GM04504 (cell line): ENCODE measurements at places on chromosomes 11 and 22.

DNA sequence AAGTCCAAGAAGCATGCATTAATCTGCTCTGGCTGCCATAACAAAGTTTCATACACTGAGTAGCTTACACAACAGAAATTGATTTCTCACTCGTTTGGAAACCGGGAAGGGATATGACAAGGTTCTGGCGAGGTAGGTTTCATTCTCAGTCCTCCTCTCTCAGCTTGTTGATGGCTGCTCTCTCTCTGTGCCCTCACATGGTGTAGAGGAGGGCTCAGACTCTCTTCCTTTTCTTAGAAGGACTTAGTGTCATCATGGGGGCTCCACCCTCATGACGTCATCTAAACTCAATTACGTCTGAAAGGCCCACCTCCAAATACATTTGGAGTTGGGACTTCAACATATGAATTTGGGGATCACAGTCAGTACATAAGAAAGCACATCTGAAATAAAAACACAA, 18.6 kb downstream of the GLYATL1 start:
- no peak for DNase-seq

DNA sequence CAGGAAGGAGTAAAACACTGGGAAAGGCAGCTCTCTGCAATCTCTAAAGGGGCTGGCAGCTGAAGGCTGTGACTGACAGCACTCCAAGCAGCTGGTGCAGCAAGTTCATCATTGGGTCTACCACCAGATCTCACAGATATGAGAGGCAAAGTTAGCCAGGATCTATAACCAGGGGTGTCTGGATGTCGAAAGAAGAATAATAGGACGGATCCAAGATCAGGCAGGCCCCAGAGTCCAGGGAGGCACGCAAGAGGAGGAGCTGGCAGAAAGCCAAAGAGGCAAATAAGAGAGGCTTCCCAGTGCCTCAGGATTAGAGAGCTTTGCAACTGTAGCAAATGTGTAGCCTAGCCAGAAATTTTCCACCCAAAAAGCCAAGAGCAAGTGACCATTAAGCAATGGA, 77.1 kb downstream of the RBMXL2 start:
- no peak for DNase-seq

DNA sequence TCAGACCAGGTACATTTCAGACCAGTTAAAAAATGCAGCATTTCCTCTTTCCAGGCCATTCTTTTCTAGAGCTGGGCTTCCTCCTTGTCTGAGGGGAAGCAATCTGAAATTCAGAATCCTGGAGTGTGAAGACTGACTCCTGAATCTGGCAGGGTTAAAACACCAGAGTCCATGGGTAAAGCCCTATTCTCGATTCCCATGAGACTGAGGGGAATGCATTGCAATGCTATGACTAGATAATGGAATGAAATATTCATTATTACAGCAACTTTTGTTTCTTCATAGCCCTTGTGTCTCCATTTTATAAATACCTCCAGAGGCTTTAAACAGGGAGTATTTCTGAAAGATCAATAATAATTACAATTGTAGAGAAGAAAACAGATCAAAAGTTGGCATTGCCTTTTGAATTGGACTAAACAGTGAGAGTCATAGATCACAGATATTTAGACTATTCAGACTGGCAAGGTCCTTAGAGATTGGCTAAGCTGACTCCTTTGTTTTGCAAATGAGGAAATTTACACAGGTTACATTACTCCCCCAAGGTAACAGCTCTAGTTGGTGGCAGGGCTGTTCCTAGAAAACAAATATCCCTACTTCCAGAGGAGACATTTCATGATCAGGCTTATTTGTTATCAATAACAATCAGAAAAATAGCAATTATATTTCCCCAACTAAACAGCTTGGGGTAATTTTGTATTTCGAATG, 632.6 kb upstream of the KIRREL3 start:
- DNase-seq: no peak

- no peak for DNase-seq
Observed at GRCh38 chr11:20353829-20354434, 9.6 kb upstream of the HTATIP2 start.

DNA sequence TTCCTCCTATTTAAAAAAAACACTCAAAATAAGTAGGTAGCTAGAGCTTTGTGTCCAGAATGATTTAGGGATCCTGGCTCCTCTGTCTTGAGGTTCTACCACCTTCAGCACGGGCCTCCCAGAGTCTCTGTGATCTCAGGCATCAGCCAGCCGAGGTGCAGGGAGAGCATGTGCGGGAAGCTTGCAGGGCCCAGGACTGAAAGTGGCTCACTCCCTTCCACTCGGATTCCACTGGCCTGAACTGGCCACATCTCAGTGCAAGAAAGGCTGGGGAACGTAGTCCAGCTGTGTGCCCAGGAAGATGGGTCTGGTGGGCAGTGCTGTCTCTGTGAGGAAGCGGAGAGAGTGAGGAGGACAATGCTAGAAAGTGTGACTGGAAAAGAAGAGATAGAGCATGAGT, 68.3 kb upstream of the MYOD1 start:
- DNase-seq: no peak

DNA sequence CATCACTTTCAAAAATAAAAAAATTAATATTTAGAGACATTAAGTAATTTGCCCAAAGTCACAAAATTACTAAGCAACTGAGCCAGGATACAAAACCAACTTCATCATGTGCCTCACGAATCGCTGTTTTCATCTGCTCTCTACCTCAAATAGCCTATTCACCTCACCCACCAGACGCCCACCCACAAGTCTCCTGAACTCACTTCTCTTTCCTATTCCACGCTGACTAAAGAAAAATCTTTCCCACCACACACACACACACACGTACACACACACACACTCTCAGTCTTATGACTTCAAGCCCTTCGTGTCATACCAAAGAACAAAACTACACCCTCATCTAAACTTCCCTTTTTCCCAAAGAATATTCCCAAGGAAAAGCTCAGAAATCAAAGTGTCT, 2.2 kb downstream of the OR8B12 start:
- DNase-seq: no peak

DNA sequence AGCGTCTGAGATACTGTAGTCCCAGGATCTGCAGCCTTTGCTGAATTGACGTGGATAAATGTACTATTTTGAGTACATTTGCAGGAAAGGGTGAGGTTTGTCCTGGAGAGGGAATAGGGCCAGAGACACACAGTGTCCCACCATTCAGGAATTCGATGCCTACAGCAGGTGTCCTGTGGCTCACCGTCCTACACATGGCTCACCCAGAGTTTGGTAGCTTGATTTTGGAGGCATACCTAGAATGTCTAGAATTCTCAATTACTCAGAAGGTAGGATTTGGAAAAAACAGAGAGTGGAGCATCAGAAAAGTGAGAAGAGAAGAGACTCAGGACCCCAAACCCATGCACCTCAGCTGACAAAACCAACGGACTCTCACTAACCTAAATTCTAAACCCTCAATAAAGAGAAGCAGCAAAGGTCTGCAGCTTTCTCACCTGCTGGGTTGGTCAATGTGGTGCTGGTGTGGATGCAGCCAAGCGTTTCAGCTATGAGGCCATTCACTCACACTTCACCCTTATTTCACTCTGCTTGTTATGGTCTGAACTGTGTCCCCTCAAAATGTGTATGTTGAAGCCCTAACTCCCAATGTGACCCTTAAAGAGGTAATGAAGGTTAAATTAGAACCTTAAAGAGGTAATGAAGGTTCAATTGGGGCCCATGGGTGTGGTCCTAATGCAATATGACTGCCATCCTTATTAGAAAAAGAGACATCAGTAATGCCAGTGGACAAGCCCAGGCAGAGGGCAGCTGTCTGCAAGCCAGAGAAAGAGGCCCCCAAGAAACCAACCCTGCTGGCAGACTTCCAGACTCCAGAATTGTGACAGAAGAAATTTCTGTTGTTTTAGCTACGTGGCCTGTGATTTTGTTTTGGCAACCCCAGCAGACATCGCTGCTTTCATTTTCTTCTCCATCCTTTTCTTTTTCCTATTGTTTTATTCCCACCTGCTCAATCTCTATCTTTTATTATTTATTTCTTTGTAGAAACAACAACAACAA, 187.8 kb downstream of the SNX19 start:
- no peak for DNase-seq

- no peak for DNase-seq
Observed at GRCh38 chr11:45476126-45476525, 189.3 kb downstream of the CHST1 start.

GRCh38 chr11:14969901-14970323, 2.2 kb downstream of the CALCA start:
- no peak for DNase-seq

- no peak for DNase-seq
Observed at GRCh38 chr22:27984001-27984695, 65.1 kb upstream of the PITPNB start.

DNA sequence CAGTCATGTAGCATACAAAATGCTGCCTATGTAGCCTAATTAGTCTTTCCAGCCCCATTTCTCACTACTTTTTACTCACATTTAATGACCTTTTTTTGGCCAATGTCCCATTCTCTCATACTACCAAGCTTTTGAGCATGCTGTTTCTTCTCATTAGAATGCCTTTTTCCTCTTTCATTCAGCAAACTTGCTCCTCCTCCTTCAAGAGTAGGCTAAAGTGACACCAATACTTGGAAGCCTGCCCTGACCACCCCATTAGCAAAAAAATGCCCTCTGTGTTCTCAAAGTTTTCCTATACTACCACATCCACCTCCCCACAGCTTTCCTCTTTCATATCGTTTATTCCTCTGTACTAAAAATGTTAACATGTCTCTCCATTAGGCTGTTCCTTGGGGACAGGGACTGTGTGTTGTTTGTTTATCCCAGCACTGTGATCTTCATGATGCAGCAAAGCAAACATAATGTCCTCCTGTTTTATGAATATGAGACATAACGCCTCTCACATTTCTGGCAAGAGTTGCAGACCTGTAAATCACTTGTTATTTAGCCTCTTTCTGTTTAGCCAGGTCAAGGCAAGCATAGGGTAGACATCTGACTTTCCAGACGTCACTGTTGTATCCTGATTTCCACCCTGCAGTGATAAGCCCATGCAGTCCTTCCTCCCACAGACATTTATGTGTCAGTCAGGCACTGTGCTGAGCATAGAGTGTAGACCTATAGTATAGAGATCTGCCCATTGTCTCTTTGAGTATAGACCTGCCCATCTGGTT, 62.0 kb upstream of the UCP3 start:
- DNase-seq: no peak

DNA sequence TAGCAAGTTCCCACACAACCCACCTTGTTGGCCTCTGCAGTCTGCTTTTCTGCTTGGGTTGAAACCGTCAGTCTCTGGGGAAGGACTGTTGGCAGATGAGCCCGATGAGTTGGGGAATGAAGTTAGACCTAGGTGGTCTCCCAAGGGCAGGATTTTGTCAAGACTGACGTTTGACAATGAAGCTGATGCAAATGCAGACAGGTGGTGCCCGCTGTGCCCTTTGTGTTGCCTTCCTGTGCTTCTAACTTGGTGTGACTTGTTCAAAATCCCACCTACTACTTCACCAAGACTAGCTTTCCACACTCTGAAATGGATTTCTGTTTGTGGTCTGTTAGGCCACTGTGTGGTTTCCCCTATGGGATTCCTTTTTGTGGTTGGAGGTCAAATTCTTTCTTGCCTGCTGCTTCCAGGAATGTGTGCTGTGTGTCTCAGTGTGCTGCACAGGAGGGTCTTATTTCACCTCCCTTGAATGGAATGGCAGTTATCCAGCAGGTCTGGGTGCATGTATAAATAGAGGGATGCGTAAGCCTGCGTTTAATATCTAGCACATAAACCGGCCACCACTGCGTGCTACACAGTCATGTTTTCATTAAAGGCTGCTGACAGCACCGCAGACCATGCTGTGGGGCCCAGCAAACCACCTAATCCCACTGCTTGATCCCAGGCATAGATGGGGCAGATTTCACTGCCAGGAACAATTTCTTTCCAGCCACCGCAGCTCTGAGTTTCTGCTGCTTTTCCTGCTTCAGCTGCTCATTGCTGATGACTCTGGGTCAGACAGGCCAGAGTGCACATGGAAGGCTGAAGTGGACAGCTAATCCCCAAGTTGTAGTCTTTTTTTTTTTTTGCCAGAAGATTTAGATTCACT, 44.8 kb downstream of the ADAMTS8 start:
- DNase-seq: no peak

- peak; percentile 75 for DNase-seq
Observed at GRCh38 chr22:45688600-45689080, 17.0 kb downstream of the ATXN10 start.

DNA sequence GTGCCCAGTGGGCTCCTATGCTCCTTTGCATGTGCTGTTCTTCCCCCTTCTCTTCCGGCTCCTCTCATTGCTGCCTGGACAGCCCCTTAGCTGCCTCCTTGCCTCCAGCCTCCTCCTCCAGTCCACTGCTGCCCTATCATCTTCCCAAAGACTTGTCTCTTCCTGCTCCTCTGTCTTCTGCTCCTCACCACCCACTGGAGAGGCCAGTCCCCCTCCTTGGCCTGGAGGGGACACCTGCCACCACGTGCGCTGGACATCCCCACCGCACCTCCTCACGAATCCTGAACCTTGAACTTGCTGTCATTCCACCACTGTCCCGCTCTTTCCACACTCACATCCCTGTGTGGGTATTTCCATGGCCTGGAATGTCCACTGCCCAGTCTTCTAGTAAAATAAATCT, 49.8 kb downstream of the MICAL2 start:
- no peak for DNase-seq

GRCh38 chr11:120675171-120675570, 163.6 kb downstream of the GRIK4 start:
- no peak for DNase-seq

DNA sequence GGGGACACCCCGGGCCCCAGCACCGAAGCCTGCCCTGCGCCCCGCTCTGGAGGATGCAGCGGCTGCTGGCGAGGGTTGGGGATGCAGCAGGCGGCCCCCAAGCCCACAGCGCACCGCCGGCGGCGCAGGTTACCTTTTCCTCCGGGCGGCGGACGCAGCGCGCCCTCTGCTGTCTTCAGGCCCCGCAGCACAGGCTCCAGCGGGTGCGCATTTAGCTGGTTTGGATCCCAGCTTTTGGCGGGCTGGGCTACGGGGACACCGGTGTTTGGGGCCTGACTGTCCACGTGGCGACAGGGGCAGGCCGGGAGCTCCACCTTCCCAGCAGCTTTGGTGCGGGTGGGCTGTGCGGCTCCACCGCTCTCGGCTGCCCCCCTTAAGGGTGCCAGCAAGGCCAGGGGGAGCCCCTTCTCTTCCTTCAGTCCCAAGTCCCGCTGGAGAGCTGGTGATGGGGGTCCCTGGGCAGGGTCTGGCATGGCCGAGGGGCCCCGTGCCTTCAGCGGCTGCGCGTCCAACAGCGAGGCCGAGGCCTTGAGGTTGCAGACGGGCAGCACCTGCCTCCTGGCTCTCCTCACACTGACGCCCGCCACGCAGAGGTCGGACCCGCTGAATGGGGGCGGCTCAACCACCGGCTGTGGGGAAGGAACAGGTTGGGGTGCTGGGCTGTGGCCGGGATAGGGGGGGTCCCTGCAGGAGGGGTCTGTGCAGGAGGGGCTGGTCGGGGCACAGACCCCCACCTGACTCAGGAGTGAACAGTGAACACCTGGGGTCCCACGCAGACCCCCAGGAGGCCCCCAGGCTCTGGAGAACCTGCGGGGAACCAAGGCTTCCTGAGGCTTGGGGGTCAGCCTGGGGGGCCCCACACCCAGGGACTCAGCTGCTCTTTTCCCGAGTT, 18.0 kb upstream of the IL17REL start:
- DNase-seq: no peak

GRCh38 chr11:24781288-24781687, 284.4 kb downstream of the LUZP2 start:
- no peak for DNase-seq
